ENCODE measurements at places on chromosomes 16 and 17. TPM values are rescaled to one million over a fixed set of nuclear protein-coding genes. Genes with fewer than 3 reads are reported as not detected.

GRCh38 chr16:57324749-57325148, 33.8 kb upstream of the CCL22 start:
- no peak for DNase-seq

DNA sequence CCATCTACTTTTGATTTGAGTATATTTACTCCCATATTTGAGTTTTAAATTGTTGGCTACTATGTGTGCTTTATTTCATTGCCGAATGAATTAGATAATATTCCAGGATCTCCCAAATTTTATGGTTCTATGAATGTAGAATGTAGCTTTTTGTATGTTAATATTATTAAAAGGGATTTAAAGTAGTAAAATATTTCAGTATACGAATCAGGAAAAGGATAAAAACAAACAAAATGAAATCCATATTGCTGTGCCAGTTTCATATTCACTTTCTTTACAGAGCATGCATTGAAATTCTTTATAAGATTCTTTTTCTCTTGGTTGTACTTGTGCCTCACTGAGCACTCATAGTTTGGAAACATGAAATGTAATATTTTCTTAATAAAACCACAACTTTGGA, 155.1 kb downstream of the CHD9 start:
- no peak for DNase-seq

DNA sequence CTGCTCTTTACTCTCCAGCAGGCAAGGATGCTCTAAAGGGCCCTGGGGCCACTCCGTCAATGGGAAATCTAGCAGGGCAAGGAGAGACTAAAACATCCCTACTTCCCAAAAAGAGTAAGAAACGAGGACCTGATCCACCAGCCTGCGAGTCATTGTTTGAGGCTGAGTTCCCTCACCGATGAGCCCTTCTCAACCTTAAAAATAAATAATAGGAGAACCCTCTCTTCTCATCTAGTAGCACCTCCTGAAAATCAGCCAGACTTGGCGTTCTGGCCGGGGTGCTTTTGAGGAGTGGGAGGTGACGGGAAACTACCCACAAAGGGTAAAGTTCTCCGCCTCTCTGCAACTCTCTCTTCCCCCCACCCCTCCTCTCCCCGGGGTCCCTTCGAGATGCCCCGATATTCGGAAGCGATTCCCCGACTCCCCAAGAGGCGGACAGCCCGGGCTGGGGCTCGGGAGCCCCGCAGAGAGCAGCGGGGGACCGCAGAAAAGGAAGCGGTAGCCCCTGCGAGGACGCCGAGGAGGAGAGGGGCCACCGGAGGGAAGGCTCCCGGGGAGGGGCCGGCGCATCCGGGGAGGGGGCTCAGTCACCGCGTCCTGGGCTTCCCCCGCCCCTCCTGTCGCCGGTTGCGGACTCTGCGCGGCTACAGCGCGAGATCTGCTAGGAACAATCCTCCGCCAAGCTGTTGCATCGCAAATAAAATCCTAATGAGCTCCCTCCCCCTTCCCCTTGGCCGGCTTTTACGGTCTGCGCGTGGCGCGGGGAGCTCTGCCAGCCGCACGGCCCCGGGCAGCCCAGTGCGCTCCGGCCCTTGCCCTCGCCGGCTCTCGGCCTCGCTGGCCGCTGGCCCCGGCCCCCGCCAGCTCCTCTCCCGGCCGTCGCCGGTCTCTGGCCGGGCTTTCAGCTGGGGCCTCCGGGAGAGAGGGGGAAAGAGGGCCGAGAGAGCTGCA, 1.3 kb downstream of the HOXB9 start:
- no peak for DNase-seq

SF3B3 gene
- total RNA-seq, result 379 TPM

- DNase-seq, result no peak
These were observed 34.9 kb upstream of the CACNG4 start for GRCh38 chr17:66929591-66929990.

MILR1 gene
- total RNA-seq, result not detected
